ENCODE measurements at places on chromosomes 7 and 10.

DNA sequence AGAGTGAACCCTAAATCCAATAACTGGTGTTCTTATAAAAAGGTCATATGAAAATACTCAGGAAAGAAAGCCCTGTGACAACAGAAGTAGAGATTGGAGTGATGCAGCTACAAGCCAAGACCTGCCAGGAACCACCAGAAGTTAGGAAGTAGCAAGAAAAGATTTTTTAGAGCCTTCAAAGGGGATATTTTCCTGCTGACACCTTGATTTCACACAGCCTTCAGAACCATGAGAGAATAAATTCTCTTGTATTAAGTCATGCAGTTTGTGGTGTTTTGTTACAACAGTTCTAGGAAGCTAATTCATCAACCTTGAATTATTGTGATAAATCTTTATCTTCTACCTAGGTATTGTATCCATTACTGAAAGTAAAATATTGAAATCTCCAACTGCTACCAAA is 81.0 kb downstream of the HYCC1 start:
- no peak for DNase-seq

GRCh38 chr10:130933008-130933390 is 378.5 kb downstream of the TCERG1L start:
- DNase-seq, result no peak

- peak; percentile 90 for DNase-seq
Measured at GRCh38 chr7:17598846-17599245, 300.4 kb downstream of the AHR start.

GRCh38 chr10:98236862-98237261 is 31.1 kb downstream of the LOXL4 start:
- no peak for DNase-seq

DNA sequence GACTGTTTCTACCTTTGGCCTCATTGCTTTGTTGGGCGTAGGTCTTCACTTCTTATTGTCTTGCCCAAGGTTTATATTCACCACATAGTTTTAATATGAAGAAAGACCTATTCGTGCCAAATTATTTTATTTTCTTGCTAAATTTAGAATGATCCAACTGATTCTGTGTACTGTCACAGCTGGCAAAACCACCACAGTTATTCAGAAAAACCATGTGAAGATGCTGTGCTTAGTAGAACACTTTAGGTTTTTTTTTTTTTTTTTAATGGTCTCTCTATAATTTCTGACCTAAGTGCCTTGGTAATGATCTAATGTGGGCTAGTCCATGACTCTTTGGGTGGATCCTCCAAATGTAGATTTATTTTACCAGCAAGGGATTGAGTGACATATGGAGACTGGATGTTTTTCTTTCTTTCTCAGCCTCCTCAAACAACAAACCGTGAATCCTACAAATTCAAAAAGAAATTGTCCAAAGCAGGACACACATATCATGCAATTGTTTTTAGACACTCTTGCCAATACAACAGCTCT is 243.8 kb downstream of the DYNC1I1 start:
- no peak for DNase-seq

Data from NCI-H1105 (cell line).